GM23248 (cell line): ENCODE measurements at places on chromosomes 6 and 20. TPM values are rescaled to one million over a fixed set of nuclear protein-coding genes. Genes with fewer than 3 reads are reported as not detected.

The ULBP1 gene
- 8.7 and 9.1 TPM in 2 replicates for polyA plus RNA-seq

- DNase-seq: no peak
These were observed 23.9 kb upstream of the ASXL1 start for GRCh38 chr20:32333988-32334885.

The CDH26 gene
- polyA plus RNA-seq: not detected in 2 replicates

The MRAP2 gene
- polyA plus RNA-seq: 0.96 and 1.1 TPM in 2 replicates

DNA sequence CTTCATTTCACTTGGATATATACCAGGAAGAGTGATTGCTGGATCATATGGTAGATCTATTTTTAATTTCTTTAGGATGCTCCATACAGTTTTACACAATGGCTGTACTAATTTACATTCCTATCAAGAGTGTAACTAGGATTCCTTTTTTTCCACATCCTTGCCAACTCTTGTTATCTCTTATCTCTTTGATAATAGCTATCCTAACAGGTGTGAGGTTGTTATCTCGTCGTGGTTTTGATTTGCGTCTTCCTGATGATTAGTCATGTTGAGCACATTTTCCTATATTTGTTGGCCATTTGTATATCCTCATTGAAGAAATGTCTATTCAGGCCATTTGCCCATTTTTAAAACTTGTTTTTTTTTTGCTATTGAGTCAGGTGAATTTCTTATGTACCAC lies 552.4 kb downstream of the RFPL4B start:
- DNase-seq: no peak

DNA sequence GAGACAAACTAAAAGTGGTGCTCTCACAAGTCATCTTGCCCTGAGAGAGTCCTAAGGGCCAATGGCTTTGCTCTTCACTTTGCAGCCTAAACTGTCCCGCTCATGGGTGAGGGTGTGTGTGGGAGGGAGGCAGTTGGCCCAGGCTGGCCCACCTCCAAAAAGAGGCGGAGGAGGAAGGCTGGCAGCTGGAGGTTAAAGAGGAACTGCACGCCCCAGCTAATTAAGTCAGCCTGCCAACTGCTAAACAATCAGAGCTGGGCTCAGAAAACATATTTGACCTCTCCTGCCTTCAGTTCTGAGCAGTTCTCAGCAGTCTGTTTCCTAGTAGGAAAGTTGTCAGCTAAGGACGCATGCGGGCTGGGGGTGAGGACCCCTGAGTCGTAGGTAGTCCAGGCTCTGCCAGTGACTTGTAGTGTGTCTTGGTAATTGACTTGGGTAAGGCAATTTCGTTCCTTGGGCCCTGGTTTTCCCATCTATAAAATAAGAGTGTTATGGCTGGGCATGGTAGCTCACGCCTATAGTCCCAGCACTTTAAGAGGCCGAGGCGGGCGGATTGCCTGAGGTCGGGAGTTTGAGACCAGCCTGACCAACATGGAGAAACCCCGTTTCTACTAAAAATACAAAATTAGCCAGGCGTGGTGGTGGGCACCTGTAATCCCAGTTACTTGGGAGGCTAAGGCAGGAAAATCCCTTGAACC lies 17.0 kb downstream of the GSS start:
- DNase-seq: no peak

The PIGT gene
- 190 and 198 TPM in 2 replicates for polyA plus RNA-seq

- peak; percentile 59 for DNase-seq
These were observed 297.4 kb downstream of the QKI start for GRCh38 chr6:163711615-163712565.

GRCh38 chr20:21373436-21373835 lies 23.9 kb downstream of the NKX2-4 start:
- DNase-seq: no peak

DNA sequence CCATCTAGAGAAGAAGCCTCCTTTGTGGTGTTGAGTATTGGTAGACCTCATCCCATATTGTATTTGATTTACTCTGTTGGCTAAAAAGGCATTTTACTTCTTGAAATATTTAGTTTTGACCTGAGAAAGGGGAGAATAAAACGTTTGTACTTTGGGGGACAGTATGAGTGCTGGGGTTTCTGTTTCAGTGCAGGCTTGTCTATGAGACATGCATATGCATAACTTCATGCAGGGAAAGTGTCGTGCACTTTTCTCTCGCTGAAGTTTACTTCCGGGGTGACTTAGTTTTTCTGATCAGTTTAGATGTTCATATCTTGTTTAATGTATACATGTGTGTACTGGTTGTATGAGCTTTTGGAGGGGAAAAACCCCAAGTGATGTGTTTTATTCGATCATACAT lies 59.5 kb downstream of the UTRN start:
- no peak for DNase-seq

GRCh38 chr20:1894951-1895673 lies at the start of gene SIRPA:
TSS of gene SIRPA (plus strand) at chr20:1895407. CDS start at chr20:1895448, 41 bp downstream.
- peak; percentile 88 for DNase-seq

GRCh38 chr6:155832596-155832995 lies 377.0 kb upstream of the NOX3 start:
- no peak for DNase-seq

The FAM110A gene
- 3.8 and 5.0 TPM in 2 replicates for polyA plus RNA-seq

The WFDC12 gene
- not detected in 2 replicates for polyA plus RNA-seq

- DNase-seq: no peak
These were observed 13.5 kb downstream of the ZMYND8 start for GRCh38 chr20:47343007-47343472.

DNA sequence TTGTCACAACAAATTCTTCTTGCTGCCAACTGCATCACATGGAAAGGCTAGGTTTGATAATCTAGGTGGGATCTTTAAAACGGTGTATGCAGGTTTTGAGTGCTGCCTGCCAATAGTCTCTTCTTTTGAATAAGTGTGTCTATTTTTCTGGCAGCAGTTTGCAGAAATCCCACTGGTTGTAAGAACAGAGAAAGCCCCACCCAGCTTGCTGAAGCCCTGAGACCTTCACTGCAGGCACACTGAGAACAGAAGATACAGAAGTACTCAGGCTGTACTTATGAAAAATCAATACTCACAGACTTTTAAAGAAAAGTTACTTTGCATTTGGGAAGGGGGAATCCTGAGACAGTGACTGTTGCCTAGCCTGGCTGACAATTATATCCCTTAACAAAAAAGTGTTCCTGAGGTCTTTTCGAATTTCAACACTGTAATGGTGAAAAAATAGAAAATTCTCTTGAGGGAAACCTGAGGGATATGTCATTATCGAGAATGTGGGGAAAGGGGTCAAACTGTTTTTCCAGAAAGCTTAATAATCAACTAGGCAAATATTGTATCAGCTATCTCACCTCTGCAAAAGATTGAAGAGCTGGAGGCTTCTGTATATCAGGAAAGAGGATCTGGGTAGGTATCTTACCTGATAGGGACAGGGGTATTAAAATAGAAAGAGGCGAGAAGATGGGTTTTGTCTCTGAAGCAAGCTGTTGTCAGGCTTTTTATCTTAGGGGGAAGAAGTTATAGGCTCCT lies 199.9 kb downstream of the LRFN2 start:
- DNase-seq: no peak

The IMPG1 gene
- not detected in 2 replicates for polyA plus RNA-seq

DNA sequence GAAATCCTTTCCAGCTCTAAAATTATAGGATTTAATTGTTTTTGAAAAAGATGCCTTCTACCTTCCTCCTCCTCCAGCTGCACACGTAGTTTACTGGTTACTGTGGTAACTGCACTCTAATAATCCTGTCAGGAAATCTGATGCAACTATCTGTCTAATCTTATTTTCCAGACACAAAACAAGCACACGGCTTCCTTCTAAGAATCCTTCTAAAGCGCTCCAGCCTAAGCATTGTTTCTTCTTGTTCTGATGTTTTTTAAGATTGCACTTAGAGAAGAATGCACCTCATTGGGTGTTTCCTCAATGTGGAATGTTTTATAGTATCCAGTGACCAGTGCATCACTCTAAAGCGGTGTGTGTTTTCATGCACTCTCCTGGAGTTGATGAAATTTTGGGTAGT lies 63.6 kb downstream of the CARMIL1 start:
- DNase-seq: peak; percentile 71

The SAMD5 gene
- polyA plus RNA-seq: not detected in 2 replicates

DNA sequence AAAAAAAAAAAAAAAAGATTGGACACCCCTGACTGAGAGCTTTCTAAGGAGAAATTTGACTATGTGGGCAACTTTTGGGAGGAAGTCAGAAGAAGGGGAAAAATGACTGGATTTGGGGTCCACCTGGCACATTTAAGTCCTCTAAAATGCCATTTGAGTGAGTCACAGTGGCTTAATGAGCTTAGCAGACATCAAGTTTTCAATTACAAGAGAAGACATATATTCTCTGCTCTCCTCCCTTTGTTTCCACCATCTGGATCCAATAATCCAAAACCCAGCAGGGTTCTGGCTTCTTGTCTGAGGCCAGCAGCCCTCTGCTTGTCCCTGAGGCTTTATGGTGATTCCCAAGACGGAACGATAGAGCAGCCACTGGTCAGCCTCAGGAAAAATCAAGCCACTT lies 6.9 kb downstream of the PI3 start:
- DNase-seq: peak; percentile 17

The NKX2-4 gene
- not detected in 2 replicates for polyA plus RNA-seq
